Activated naive CD8-positive, alpha-beta T cell treated with anti-CD3 and anti-CD28 coated beads, Interleukin-2, amount 10 ng/mL, durations not matched to agents 7 days and 5 days (primary cell): ENCODE measurements at places on chromosomes 4 and X. TPM values are rescaled to one million over a fixed set of nuclear protein-coding genes. Genes with fewer than 3 reads are reported as not detected.

DNA sequence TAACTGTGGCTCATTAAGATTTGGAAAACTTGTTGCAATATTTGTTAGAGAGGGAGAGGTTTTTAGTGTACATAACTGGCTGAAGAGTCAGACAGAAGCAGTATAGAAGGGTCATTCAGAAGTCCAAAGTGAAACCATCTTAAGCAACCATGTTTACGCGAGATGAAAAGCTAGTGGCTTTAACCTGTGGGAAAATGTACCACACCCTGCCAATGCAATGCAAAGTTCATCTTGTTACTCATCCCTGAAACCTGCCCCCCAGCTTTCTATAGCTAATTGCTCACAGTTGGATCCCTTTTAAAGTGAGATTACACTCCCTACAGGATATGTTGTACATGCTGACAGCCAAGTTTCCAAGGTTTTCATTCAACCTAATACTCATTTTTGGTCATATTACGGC lies 96.7 kb upstream of the RAPGEF2 start:
- no peak overlapping the region for H3K4me3 ChIP-seq
- no peak for DNase-seq
- H3K27me3 ChIP-seq, result peaks cover under 1% of the 10 kb centered on the region
- H3K36me3 ChIP-seq, result peaks cover 2% of the 10 kb centered on the region

MAGEB10 gene
- total RNA-seq, result not detected

GRCh38 chrX:10433296-10433965 lies 187.0 kb downstream of the MID1 start:
- H3K27me3 ChIP-seq, result peaks cover 2% of the 10 kb centered on the region
- no peak overlapping the region for H3K4me3 ChIP-seq
- DNase-seq, result no peak
- no peaks in the 10 kb centered on the region for H3K36me3 ChIP-seq
- no peaks in the 10 kb centered on the region for H3K4me1 ChIP-seq

FAM241A gene
- 1.9 TPM for total RNA-seq

DNA sequence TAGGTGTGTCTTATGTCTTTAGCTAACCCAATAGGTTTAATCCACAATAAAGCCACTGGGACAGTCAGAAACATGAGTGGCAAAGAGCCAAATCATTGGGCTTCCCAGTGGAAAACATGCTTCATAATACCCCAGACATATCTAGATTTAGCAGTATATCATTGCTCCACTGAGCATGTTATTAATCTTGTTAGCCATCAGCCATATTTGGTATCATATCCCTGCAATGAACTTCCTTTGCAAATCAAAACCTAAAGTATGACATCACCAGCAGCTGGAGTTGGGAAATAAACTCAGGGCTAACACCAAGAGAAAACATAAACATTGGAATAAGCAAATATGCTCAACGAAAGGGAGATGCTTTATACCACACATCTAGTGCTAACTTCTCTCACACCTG lies 280.8 kb upstream of the NOCT start:
- H3K4me1 ChIP-seq, result no peaks in the 10 kb centered on the region
- no peak for DNase-seq
- peaks cover 2% of the 10 kb centered on the region for H3K27me3 ChIP-seq

DNA sequence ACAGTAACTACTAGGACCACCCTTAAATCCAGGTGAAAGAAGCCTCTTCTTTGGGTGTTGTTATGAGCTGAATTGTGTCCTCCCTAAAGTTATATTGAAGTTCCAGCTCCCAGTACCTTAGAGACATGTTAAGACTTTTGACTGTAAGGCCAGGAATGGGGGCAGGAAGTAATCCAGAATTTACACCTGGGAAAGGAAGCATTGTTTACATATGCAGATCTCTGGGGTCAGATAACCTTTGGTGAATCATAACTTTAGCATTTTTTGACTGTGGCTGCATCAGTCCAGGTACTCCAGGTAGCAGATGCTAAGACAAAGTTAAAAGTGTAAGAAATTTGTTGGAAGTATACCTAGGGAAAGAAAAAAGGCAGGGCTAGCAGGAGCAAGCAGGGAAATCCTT lies 104.9 kb upstream of the CENPE start:
- H3K27ac ChIP-seq, result no peak overlapping the region
- no peaks in the 10 kb centered on the region for H3K4me1 ChIP-seq
- H3K4me3 ChIP-seq, result no peak overlapping the region
- peaks cover 2% of the 10 kb centered on the region for H3K27me3 ChIP-seq
- no peaks in the 10 kb centered on the region for H3K36me3 ChIP-seq

DNA sequence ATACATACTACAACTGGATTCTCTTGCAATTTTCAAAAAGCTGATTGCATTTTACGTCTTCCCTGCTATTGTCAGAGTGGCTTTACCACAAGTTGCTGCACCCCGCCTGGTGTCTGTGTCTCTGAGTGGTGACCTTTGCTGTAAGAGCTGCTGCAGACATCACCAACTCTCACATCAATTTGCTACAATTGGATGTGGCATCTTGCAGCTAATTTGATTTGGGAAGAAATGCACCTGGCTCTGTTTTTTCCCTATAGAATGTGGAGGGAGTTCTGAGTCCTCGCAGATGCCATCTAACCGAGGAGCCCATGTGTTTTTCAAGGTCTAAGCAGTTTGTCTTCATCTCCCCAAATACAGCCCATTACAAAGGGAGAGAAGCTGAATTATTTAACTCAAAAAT lies 73.8 kb upstream of the PHOX2B start:
- H3K27me3 ChIP-seq, result peaks cover 12% of the 10 kb centered on the region
- H3K27ac ChIP-seq, result no peak overlapping the region
- H3K36me3 ChIP-seq, result no peaks in the 10 kb centered on the region
- DNase-seq, result no peak
- no peak overlapping the region for H3K4me3 ChIP-seq

HSFX4 gene
- not detected for total RNA-seq

DNA sequence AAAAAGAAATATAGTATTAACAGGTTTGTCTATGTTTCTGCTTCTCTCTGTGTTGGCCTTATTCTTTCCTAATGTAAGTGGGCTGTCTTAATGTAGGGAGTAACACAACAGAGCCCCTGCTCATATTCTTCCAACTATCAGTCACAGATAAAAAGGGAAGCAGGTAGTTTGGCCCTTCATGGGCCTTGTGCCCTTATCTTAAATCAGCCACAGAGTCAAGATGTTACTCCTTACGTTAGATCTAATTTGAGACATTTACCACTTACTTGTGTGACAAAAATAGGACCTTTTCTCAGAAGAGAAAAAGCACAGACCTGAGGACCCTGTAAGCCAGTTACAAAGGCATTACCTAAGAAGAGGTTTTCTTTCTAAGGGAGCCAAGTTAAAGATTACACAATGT lies 589.0 kb downstream of the GRXCR1 start:
- H3K4me1 ChIP-seq, result no peaks in the 10 kb centered on the region
- no peaks in the 10 kb centered on the region for H3K27me3 ChIP-seq
- no peak for DNase-seq
- no peaks in the 10 kb centered on the region for H3K36me3 ChIP-seq
- H3K4me3 ChIP-seq, result no peak overlapping the region
- no peak overlapping the region for H3K27ac ChIP-seq

DNA sequence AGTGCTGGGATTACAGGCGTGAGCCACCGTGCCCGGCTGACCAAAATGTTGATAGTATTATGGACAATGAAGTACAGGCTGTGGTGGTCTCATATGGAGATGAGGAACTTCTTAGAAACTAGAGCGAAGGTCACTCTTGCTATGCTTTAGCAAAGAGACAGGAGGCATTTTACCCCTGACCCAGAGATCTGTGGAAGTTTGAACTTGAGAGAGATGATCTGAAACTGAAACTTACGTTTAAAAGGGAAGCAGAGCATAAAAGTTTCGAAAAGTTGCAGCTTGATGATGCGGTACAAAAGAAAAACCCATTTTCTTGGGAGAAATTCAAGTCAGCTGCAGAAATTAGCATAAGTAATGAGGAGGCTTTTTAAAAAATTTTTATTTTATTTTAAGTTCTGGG lies 8.5 kb upstream of the CTAG2 start:
- H3K4me1 ChIP-seq, result peaks cover 6% of the 10 kb centered on the region
- H3K36me3 ChIP-seq, result no peaks in the 10 kb centered on the region
- H3K27me3 ChIP-seq, result peaks cover 7% of the 10 kb centered on the region
- DNase-seq, result no peak
- no peak overlapping the region for H3K27ac ChIP-seq

GRCh38 chr4:87540146-87541058 lies 11.2 kb upstream of the SPARCL1 start:
- no peaks in the 10 kb centered on the region for H3K36me3 ChIP-seq
- no peak overlapping the region for H3K4me3 ChIP-seq
- no peak for DNase-seq
- H3K27me3 ChIP-seq, result peaks cover 4% of the 10 kb centered on the region
- no peak overlapping the region for H3K27ac ChIP-seq

DNA sequence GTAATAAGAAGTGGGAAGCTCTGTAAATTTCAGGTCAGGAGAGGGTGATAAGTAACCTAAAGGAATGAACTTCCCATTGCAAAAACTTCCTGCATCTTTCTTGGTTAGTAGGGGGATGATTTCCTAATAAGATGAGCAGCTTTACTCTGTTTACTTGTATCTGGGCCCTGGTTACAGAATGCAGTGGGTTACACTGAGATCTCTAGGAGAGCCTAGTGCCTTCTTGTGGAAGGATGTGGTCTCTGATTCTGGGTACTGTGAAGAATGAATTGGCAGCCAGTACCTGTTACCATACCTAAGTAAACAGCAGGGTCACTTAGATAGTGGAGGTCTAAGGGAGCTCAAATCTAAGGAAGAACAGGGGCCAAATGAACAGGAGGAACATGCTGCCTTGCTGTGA lies 320.6 kb downstream of the ARHGAP10 start:
- no peaks in the 10 kb centered on the region for H3K27me3 ChIP-seq
- H3K4me3 ChIP-seq, result peak overlapping the region; percentile 63
- H3K27ac ChIP-seq, result peak overlapping the region; percentile 84
- H3K4me1 ChIP-seq, result peaks cover 62% of the 10 kb centered on the region
- DNase-seq, result no peak
- H3K36me3 ChIP-seq, result peaks cover 11% of the 10 kb centered on the region

DNA sequence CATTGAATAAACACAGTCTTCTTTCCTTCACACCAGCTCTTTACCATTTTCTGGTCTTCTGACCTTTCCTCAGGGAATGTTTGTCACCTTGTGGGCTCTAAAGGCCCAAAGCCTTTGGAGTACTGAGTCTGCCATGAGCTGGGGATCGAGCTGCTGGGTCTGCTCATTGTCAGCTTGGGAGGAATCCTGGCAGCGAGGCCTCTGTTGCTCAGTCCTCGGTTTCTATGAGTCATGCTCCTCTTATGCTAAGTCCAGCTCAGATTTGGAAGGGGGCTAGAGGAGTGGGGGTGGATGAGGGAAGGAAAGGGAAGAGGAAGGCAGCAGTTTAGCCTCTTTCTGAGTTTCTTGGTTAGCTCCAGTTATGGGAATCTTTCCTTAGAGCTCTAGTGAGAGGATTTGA lies 31.1 kb downstream of the NHSL2 start:
- peaks cover 3% of the 10 kb centered on the region for H3K27me3 ChIP-seq
- H3K4me3 ChIP-seq, result no peak overlapping the region
- DNase-seq, result no peak
- no peaks in the 10 kb centered on the region for H3K36me3 ChIP-seq
- no peak overlapping the region for H3K27ac ChIP-seq
- no peaks in the 10 kb centered on the region for H3K4me1 ChIP-seq

- DNase-seq, result no peak
- H3K36me3 ChIP-seq, result no peaks in the 10 kb centered on the region
- H3K4me3 ChIP-seq, result no peak overlapping the region
Observed at GRCh38 chr4:170231377-170231776, 141.6 kb upstream of the AADAT start.

KLF8 gene
- total RNA-seq, result 2.9 TPM

DNA sequence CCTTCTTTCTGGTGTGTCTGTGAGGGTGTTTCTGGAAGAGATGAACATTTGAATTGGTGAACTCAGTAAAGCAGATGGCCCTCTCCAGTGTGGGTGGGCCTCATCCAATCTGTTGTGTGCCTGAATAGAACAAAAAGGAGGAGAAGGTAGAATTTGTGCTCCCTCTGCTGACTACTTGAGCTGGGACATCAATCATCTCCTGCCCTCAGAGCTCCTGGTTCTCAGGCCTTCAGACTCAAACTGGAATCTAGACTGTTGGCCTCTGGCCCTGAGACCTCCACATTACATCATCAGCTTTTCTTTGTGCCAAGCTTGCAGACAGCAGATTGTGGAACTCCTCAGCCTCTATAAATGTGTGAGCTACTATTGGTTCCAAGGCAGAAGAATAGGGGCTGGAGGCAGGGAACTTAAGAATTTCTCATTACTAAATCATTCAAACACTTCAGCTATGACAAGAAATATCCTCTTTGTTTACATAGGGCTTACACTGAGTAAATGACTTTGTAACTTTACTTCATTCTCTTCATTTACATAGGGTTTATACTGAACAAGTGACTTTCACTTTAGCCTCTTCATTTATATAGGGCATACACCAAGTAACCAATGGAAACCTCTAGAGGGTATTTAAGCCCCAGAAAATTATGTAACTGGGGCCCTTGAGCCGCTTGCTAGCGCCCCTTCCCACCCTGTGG lies 86.9 kb upstream of the NWD2 start:
- H3K4me3 ChIP-seq, result no peak overlapping the region
- no peak for DNase-seq
- H3K4me1 ChIP-seq, result no peaks in the 10 kb centered on the region

MAGEC1 gene
- total RNA-seq, result not detected

GRCh38 chr4:20529691-20530090 lies 170.6 kb upstream of the PACRGL start:
- no peaks in the 10 kb centered on the region for H3K4me1 ChIP-seq
- no peak overlapping the region for H3K27ac ChIP-seq
- H3K4me3 ChIP-seq, result no peak overlapping the region

- H3K4me3 ChIP-seq, result no peak overlapping the region
- H3K27me3 ChIP-seq, result no peaks in the 10 kb centered on the region
- H3K4me1 ChIP-seq, result no peaks in the 10 kb centered on the region
- DNase-seq, result no peak
- H3K27ac ChIP-seq, result no peak overlapping the region
Observed at GRCh38 chrX:143536176-143536575, 18.9 kb upstream of the SPANXN3 start.

DNA sequence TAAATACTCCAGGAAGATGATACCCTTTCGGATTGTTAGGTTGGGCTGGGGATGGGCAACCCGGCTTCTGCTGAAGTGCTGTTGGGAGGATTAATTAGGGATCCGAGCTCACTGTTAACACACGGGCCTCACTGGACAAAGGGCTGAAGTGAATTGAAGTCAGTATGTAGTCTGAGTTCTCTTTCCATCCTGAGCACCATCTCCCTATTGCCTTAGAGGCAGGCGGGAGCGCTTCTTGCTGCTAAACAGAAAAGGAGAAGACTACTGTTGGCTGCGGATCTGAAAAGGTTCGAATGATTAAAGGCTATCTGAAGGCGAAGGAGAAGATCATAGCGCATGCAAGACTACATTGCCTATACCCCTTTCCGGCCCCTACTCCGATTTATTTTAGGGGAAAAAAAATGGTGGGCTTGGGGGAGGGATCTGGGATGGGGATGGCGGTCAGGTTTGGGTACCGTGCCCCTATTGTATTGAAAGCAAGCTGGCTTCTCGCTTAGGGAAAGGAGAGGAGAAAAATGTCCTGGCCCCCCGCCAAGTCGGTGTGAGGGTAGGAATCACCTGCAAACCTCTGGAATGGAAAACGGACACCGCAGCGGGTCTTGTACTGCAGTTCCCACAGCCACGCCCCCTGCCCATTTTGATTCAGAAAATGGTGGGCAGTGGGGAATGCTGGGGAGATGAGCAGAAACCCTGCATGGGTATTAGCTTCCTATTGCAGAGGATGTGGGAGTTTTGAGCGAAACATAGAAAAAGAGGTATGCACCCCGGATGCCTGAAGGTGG lies 22.3 kb downstream of the MORF4L2 start:
- no peaks in the 10 kb centered on the region for H3K4me1 ChIP-seq
- H3K27ac ChIP-seq, result no peak overlapping the region
- H3K27me3 ChIP-seq, result peaks cover 9% of the 10 kb centered on the region
